ENCODE measurements at places on chromosomes 4 and X.

- no peak for DNase-seq
These were observed 100.2 kb downstream of the PDLIM5 start for GRCh38 chr4:94551643-94552564.

DNA sequence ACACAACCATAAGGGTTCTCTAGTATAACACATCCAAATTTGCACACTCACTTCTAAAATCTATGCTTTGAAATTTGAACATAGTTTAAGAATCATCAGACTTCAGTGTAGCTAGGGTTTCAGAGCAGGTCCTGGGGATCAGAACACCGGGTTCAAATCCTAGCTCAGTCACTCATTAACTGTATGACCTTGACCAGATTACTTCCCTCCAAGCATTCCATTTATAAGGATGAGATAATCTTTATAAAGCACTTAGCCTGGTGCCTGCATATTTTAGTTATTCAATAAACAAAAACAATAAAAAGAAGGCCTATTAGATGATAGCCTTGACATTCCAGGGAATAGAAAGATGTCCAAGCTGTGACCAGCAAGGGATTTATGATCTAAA is 4.8 kb upstream of the STBD1 start:
- no peak for DNase-seq

GRCh38 chr4:166293556-166293955 is 420.5 kb downstream of the TLL1 start:
- DNase-seq = no peak

DNA sequence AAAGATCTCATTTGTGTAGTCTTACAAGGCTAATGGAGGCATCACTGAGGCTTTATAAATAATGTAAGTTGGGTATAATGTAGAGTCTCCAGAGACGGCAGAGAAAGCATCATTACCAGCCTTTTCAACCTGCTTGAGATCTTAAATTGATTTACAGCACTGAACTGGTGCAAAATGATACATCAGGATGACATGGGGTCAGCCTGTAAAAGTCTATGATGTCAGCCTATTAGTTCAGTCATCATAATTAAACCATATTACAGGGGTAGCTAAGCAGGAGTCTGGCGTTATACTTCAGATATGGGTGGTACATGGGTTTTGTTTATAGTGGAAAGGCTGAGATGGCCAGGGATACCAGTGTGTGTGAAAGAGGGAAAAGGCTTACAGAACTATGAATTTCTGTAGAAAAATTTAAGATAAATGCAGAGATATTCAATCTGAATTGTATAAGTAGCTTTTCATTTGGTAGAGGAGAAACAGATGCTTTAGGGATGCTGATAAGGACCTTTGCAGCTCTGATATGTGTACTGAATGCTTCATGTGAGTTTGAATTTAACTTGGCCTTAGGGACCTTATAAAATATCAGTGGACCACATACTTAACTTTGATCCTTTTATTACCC is 2.7 kb downstream of the SMAD1 start:
- no peak for DNase-seq

- DNase-seq = no peak
These were observed 158.6 kb downstream of the TRIML1 start for GRCh38 chr4:188297873-188298272.

DNA sequence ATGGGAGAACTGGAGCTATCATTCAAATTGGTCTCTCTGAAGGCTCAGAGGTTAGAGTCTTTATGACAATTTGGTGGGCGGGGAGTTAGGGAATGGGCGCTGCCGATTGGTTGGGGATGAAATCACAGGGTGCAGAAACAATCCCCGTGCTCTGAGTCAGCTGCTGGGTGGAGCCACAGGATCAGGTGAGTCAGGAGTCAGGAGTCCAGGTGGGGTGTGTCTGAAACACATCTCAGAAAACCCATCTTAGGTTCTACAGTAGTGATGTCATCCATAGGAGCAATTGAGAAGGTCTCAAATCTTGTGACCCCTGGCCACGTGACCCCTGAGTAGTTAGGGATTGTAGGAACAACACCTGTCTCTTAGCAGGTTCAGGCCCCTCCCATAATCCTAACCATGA is 41.6 kb upstream of the TLR3 start:
- no peak for DNase-seq

DNA sequence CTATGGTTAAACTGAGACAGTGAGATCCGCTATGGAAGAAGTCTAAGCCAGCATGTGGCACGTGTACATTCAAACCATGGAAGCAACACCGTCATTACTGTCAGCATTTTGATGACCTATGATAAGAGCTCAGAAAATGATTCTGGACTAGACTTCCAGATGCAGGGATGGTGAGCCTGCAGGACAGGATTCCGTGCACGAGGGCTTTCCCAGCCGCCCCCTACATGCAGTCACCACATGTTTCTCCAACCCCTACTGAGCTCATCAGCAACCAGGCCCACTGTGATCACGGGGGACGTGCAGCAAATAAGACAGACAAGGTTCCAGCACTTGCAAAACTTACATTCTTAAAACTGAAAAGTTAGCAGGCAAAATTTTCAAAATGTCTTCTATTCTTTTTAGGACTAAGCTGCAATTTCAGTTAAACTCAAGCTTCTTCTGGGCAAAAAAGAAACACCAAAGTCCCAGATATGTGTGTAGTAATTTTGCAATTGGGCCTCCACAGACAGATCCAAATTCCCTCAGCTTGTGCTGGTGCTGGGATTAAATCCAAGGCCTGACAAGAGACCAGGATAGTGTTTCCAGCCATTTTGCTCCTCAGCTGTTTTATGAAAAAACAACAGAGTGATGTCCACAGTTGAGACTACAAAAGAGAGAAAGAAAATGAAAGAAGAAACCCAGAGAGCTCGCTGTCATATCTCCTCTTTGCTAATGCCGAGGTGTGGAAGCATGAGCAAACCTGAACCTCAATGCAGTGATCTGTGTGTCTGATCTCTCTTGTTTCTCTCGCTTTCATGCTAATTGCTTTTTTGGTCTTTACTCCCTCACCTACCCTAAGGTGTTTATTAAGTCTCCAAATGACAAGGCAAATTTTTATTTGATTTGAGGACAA is 118.2 kb downstream of the AFAP1 start:
- no peak for DNase-seq

Data from activated CD4-positive, alpha-beta T cell treated with anti-CD3 and anti-CD28 coated beads, Interleukin-2, amount 50 U/mL, for 1 hour (primary cell).